ENCODE measurements at places on chromosomes 2 and 18.

DNA sequence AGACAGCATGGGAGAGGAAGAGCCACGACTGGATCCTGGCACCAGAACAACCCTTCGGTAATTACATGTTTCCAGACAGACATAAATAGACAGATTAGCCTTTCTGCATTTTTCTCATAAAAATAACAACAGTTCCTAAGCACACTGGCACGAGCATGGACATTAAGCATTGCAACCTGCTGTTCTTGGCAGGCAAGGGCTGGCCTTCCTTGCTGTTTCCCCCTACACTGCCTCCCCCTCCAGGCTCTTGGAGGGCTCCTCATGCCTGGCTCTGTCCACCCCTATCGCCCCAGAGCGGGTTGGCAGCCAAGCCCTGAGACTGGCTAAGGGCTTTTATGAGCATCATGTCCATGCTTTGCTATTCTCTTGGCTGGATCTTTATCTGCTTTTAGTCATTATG lies 89.6 kb downstream of the TTC32 start:
- no peak for DNase-seq

DNA sequence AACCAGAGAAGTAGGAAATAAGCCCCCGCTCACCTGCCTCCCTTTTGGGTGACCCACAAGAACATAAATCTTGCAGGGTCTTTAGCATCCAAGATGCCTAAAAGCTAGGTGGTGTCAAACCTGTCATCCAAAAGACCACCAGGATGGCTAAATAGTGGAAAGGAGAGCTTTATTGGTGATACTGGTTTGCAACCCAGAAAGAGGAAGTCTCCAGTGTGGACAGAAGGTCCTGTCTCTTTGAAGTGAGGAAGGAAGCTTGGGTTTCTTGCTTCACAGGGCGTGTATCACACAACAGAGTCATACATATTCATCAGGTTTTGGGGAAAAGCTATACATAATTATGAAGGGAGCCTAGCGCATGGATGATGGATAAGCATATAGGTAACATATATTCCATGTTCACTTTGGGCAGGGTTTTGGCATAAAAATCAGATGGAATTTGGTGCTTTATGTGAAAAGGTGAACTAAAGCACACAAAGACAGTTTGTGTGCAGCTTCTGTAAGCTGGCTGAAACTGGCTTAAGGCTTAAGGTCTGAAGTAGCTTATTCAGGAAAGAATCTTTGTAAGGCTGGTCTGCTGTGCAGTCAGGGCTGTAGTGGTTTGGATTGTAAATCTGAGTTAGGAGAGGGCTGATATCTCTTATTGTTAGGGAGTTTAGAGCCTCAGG lies 102.2 kb upstream of the MSH2 start:
- no peak for DNase-seq

- peak; percentile 61 for DNase-seq
Observed at GRCh38 chr18:76351961-76352581, 143.0 kb downstream of the ZNF516 start.

DNA sequence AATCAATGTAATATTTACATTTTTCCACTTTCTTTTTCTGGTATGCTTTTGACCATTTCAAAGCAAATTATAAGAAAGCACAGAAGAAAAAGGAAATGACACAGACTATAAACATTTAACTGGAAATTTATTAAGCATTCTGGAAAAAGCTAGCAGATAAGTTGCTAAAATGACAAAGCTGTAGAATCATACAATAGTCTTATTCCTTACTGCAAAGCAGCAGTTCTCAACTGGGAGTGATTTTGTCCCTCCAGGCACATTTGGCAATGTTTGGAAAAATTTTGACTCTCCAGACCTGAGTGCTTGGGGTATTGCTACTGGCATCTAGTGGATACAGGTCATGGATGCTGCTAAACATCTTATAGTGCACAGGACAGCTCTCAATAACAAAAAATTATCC lies 75.1 kb downstream of the MBD5 start:
- DNase-seq = no peak

GRCh38 chr2:122481717-122482116 lies 726.3 kb downstream of the TSN start:
- DNase-seq = no peak

All from SHP77 treated with DMSO at 0.1 percent for 48 hours (cell line).